Epithelial cell of umbilical artery (primary cell): ENCODE measurements at places on chromosomes 7 and 10. TPM values are rescaled to one million over a fixed set of nuclear protein-coding genes. Genes with fewer than 3 reads are reported as not detected.

The RBM17 gene
- 55.5 and 60.6 TPM in 2 replicates for total RNA-seq

The PNLIPRP3 gene
- not detected in 2 replicates for total RNA-seq

The VWA2 gene
- not detected in 2 replicates for total RNA-seq

The NPC1L1 gene
- total RNA-seq: not detected in 2 replicates

The ZNF488 gene
- total RNA-seq: not detected in 2 replicates
